ENCODE measurements at places on chromosomes 16 and 17.

- DNase-seq: no peak
These were observed 3.1 kb downstream of the TEX2 start for GRCh38 chr17:64259922-64260321.

DNA sequence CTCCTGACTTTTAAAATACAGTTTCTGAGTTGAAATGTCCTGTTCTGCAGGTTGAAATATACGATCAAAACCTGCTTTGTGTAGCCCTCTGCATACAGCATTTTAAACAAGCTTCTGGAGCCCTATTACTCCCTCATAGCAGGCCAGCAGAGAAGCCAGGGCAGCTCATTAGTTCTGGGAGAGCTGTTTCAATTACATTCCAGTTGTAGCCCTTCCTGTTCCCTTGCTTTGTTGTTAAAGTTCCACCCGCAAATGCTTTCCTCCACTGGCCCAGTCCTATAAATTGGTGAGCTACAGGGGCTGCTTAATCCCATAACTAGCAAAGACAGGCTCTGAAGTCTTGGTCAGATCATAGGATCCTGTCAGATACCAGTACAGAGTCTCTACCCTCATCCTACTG, 162.5 kb downstream of the SLC39A11 start:
- DNase-seq: no peak

DNA sequence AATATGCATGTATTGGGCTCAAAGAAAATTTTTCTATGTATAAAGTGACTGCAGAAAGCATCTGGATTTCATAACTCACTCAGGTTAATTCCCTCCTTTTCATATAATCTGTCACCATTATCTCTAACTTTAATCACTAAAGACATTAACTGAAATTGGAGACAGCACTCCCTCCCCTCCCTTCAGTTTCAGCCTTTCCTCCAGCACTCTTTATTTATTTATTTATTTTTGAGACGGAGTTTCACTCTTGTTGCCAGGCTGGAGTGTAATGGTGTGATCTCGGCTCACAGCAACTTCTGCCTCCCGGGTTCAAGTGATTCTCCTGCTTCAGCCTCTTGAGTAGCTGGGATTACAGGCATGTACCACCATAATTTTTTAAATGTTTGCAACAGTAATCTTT, 43.1 kb downstream of the CDH8 start:
- DNase-seq: no peak

DNA sequence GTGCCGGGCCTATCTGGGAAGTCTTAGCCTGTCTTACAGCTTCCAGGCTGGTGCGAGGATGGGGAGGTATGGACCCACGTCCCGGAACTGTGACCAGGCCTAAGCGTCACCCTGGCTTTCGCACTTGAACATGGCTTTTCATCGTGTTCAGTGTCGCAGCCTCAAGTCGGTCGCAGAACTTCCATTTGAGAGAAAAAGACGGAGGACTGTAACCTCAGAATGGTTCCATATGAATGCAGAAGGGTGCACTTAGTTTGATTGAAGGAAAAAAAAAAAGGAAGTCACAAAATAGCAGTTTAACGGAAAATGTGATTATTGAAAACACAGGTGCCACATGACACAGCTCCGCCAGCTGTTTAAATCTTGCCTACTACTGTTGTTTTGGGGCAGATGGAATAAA, 30.2 kb upstream of the JPT2 start:
- DNase-seq: peak; percentile 13

DNA sequence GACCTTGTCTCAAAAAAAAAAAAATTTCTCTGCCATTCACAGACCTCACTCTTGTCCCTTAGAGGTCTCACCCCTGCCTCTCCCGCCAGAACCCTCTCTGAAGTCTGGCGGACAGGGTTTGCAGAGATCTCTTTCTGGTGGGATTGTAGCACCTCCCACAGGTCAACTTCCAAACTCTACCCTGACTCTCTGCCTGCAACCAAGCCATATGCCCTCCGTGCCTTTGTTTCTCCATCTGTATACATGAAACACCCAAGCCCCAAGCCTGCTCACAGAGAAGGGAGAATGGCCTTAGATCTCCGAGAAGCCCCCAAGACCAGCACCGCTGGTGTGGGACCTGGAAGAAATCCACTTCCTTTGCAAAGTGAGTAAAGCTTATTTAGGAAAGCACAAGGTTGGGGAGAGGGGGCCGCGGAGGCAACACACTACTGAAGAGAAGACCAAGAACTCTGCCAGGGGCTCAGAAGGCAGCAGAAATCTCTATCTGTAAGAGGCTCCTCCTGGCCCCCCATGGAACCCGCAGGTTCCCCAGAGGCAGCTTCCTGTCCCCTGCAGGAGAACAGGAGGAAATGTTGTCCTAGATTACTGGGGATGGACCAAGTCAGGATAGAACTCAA, 219.9 kb downstream of the C16orf78 start:
- no peak for DNase-seq
